GM19239 (cell line): ENCODE measurements at places on chromosomes 3 and 15.
A peak's percentile ranks its signal among the peaks of the same experiment; 100 is the strongest.

GRCh38 chr3:81352867-81353266 is 408.6 kb downstream of the GBE1 start:
- no peak for DNase-seq

DNA sequence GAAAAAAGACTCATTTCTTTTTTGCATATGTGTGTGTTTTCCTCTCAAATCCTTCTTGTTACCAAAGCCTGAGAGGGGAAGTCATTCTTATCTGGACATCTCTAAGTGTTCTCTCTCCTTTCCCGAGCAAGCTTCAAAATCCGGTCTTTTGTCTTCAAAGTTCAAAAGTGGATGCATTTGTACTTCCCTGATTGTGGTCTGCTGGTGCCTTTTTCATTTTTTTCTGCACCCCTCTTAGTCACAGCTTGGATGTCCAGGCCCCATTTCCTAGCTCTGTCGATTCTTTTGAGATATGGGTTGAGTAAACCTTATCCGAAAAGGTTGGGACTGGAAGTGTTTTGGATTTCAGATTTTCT is 34.8 kb downstream of the EHD4 start:
- DNase-seq: no peak

- no peak for DNase-seq
Measured at GRCh38 chr3:25557694-25558093, 107.0 kb downstream of the TOP2B start.

DNA sequence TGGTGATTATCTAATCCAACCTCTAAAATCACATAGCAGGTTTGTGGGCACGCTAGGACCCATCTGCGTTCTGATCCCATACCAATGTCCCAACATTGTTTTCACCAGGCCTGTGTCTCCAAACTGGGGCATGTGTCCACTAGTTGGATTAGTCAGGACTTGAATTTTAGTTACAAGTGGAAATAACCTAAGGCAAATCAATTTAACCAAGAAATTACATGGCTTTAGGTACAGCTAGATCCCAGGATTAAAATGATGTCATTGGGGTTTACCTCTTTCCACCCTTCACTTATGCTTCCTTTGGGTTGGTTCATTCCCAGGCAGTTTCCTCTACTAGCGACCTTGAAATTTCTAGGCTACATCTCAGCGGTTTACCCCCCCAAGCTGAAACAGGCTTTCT is 47.2 kb upstream of the PXYLP1 start:
- no peak for DNase-seq

GRCh38 chr3:185824051-185825005 is 514 bp downstream of the IGF2BP2 start:
- DNase-seq: peak; percentile 25

DNA sequence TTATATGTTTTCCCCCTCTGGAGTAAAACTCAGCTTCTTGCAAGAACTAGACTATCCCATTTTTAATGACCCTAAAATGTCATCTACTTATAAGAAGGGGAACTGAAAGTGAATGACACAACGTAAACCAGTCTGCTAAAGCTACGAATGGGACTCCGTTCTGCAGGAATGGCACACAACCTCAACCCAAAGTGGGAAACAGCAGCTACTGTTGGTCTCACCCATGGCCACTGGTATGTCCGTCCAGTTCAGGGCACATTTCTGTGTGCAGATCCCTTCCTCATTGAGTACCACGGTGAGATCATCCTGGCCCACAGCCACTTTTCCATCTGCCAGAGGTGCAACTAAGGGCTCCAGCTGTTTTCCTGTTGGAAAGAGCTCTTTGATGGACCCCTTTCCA is 23.8 kb downstream of the VPS39 start:
- no peak for DNase-seq

- no peak for DNase-seq
Measured at GRCh38 chr15:48628832-48629231, 16.7 kb downstream of the FBN1 start.

DNA sequence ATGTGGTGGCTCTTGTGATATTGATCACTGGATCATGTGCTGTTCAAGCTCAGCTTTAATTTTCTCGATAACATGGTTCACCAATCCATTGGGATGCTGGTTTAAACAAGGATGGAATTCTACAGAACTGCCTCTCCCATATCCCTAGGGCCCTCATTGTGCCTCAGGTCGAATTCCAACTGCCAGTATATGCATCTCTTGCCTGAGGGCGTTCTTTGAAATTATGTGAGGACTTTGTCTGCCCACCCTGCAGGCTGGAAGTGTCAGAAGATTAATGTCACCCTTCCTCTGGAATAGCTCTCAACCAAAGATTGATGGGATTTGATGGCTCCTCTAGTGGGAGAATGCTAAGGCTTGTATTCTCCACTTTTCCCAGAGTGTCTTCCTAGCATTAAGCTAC is 175.6 kb upstream of the GALNT15 start:
- DNase-seq: no peak

DNA sequence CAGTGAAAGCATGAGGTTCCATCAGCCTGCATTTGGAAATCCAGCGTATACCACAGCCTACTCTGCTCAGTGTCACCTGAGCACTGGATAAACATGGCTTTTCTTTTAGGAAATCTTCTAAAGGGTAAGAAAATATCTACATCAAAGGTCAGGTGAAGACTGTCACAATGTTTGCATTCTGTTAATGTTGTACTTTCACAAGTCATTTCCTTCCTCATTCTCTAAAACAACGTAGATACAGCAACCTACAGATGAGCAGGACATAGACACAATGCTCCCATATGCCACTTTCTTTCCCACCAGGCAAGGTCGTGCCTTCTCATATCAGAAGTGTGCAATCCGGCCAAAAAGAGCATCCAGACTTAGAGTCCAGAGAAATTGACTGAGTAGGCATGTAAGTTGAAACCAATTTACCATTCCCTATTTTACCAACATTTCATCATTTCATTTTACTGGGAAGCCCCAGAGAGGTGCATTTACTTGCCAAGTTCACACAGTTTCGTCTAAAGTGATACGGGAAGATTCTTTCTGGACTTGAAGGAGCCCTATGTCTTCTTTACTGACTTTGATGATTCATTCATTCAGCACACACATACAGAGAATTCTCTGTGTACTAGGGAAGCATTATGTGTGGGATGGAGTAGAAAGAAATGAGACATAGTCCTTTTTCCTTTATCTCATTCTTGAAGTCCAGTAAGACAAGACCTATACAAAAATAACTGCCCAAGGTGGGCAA is 30.6 kb upstream of the LPP start:
- DNase-seq: no peak

- no peak for DNase-seq
Measured at GRCh38 chr3:39460677-39461076, 6.8 kb upstream of the MOBP start.

GRCh38 chr15:59255680-59256336 is 49.2 kb downstream of the LDHAL6B start:
- DNase-seq: no peak

GRCh38 chr3:4864503-4864902 is 114.7 kb upstream of the BHLHE40 start:
- DNase-seq: no peak

GRCh38 chr3:56998076-56998529 is 62.4 kb upstream of the SPATA12 start:
- DNase-seq: no peak

DNA sequence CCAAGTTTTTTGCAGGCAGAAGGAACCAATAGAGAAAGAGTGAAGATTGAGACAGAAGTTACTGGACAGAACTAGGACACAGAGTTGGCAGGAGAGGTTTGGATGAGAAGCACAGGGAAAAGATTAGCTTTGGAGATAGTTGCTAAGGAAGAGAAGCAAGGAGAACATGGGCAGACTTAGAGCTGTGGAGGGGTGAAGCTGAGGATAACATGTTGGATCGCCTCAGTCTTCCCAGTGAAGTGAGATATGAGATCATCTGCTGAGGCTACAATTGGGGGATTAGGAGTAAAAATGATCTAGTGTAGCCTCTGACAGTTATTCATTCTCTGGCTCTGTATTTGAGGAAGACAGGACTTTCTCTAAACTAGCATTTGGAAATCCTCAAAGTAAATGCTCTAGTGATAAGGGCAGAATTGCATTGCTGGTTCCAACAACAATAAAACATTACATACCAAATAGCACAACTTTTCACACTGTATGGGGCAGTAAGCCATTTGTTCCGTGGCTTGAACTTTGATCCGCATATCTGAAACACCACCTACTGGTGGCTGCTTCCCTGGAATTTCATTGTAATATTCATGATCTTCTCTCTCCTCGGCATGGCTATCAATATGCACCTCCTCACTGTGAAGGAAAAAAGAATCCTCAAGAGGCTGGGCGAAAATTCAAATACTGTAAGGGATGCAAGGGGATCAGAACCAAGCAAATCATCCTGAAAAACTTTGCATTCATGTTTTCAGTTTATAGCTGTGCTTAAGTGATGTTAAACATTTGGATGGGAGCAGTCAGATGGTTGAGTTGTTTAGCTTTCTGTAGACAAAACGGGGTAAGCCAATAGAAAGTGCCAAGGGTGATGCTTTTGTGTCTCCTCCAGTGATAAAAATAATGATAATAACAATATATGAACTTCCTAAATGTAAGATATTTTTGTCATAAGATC is 22.2 kb upstream of the EID1 start:
- no peak for DNase-seq

GRCh38 chr3:143559296-143559695 is 289.0 kb downstream of the SLC9A9 start:
- no peak for DNase-seq

DNA sequence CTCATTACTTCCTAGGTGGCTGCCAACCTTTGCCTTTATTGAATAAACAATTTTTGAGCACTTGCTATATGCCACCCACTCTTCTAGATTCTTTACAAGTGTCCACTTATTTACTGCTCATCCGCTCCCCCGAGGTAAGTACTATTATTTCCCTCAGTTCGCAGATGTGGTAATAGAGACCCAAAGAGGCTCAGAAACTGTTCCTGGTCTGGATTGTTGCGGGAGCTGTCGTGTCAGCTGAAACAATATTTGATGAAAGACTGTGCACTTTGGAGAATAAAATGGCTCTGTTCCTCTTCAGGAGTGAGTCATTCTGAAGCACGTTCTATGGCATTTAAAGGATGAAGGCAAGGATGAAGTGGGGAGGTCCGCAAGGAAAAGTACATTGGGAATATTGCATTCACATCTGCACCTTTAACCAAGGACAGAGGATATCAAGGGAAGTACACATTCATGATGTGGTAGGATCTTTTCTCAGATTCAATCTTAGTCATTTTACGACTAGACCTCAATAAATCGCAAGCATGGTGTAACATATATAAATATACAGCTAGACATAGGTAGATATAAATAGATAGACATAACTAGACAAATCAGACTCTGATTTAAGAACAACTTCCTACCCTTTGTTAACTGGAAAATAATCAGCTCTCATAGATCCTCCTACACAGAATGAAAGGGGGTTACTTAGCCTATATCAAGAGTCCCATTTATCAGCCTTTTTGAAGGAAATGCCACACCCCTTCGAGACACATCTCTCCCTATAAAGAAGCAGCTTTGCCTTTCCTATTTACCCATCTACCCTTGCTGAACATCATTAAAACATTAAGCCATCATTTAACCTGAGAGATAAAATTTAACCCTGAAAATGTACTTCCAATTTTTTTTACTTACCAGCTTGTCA is 70.3 kb downstream of the RORA start:
- no peak for DNase-seq

DNA sequence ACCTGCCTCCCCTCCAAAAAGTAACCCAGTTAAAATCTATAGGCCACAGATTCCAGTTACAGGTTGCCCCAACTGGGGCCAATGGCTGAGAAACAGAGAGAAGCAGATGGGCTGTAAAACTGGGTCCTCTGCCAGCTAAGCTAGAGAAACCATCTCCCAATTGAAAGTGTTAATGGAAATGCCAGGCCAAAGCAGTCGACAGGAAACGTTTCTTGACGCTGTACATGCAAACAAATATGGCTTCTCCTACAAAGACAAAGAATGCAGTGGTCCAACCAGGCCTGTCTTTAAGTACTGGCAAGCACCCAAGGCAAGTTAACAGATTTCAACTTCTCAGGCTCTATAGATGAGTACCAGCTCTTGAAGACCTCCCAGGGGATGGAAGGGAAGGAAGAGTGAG is 71.3 kb downstream of the MAGI1 start:
- DNase-seq: no peak

DNA sequence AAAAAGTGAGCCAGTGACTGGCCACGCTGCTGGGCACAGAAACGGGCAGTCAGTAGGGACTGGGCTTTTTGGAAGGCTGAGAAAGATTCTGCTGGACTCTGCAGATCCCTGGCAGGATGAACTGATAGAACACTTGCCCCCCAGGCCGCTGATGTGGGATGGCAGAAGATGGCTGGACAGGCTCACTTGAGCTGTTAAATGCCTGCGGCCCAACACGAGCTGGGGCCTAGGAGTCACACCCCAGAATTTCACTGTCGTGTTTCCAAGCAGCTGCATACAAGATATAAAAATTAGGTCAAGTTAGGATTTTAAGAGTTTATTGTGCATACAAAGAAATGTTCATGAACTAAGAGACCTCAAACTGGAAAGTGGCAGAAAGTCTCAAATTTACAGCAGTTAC is 26.9 kb downstream of the GLDN start:
- DNase-seq: no peak

GRCh38 chr15:92920595-92921161 is 20.6 kb downstream of the CHD2 start:
- DNase-seq: no peak

- no peak for DNase-seq
Measured at GRCh38 chr15:101510212-101511197, 21.0 kb upstream of the PCSK6 start.

- DNase-seq: no peak
Measured at GRCh38 chr3:52771334-52771681, 568 bp upstream of the NEK4 start.

GRCh38 chr15:53789654-53790375 is 30.4 kb upstream of the WDR72 start:
- no peak for DNase-seq

DNA sequence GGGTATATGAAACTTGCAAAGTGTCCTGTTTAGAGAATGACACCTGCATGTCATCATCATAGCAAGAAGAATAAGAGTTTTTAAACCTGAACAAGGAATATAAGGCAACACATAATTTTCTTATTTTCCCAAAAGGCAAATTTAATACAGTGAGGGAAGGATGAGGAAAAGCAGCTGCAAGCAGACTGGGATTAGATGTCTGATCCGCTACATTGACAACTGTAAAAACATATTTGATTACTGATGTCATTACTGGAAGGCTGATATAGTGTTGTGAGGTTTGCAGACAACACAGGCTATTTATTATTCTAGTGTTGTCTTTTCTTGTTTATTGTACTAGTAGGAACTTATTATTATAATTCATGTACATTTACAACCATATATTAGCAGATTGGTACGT is 528.7 kb downstream of the ZIC1 start:
- no peak for DNase-seq

DNA sequence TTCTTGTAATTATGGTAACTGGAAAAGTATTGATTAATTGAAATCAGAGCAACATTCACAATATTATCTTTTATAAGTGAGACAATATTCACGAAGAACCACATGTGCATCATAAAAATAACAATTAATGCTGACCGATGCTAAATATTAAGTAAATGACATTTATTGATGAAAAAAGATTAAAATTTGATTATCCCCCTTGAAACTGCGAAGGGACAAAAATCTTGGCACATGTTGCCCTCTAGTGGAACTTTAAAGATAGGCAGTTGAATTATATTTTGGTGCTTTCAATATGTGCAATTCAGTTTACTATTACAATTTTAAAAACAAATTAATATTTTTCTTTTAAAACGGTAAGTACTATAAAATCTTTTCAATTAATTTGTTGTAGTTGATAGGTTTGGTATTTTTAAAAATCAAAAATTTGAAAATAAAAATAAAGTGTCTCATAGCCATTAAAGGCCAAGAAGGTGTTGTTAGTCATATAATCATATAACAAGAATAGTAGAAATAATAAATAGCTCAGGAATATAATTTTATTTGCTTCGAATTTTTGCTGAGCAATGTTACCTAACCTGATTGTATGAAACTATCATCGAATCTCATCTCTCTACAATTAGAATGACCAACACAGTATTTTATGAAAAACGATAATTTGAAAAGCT is 270.2 kb downstream of the ROBO1 start:
- DNase-seq: peak; percentile 31
